Caki2 (cell line): ENCODE measurements at places on chromosomes 11 and 22. TPM values are rescaled to one million over a fixed set of nuclear protein-coding genes. Genes with fewer than 3 reads are reported as not detected.

The SCGB2A2 gene
- not detected in 2 replicates for total RNA-seq

The CASP5 gene
- total RNA-seq: not detected in 2 replicates

The UPK2 gene
- total RNA-seq: not detected in 2 replicates

The SCUBE1 gene
- total RNA-seq: 0.14 TPM in 1 of 2 replicates, not detected in the other

The WBP2NL gene
- 3.2 and 35.9 TPM in 2 replicates for total RNA-seq

The PATE4 gene
- not detected in 2 replicates for total RNA-seq

The KDM4E gene
- total RNA-seq: not detected in 2 replicates

The TSKU gene
- 48.6 and 48.9 TPM in 2 replicates for total RNA-seq

The ZNF70 gene
- 7.7 and 9.0 TPM in 2 replicates for total RNA-seq

The MS4A4A gene
- total RNA-seq: not detected in 2 replicates

The TTC36 gene
- total RNA-seq: not detected in 2 replicates

The XKR3 gene
- total RNA-seq: not detected in 2 replicates

The BDNF gene
- total RNA-seq: 0.55 and 1.3 TPM in 2 replicates

The CHST1 gene
- total RNA-seq: 1.5 TPM in 1 of 2 replicates, not detected in the other

The CRYBB1 gene
- total RNA-seq: not detected in 2 replicates

The DCDC1 gene
- total RNA-seq: not detected in 2 replicates

The CBLIF gene
- not detected in 2 replicates for total RNA-seq

The TBC1D10A gene
- 44.3 and 45.5 TPM in 2 replicates for total RNA-seq

The OR8B4 gene
- total RNA-seq: not detected in 2 replicates

The RPLP2 gene
- total RNA-seq: 302 and 318 TPM in 2 replicates

The AASDHPPT gene
- 32.6 and 56.4 TPM in 2 replicates for total RNA-seq

The DDIAS gene
- total RNA-seq: 7.2 and 10.1 TPM in 2 replicates
